ENCODE measurements at places on chromosomes 6 and 20.

GRCh38 chr20:19252451-19253120 is 40.1 kb downstream of the SLC24A3 start:
- no peak for DNase-seq

DNA sequence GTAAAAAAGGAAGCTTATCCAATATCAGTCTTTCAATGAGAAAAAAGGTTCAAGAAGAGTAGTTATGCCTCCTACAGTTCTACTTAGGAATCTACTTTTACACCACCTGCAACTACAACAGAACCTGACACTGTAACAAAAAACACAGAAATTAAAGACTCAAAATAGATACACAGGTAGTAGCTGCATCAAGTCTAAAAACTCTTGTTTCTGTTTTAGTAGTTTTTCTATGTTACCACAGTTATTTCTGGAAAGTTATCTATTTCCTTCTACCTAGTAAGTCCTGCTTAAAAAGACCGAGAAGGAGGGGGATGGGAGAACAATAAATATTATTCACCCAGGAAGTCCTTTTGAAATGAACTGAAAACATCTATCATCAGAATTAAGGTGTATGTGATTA is 52.5 kb downstream of the ATG5 start:
- no peak for DNase-seq

DNA sequence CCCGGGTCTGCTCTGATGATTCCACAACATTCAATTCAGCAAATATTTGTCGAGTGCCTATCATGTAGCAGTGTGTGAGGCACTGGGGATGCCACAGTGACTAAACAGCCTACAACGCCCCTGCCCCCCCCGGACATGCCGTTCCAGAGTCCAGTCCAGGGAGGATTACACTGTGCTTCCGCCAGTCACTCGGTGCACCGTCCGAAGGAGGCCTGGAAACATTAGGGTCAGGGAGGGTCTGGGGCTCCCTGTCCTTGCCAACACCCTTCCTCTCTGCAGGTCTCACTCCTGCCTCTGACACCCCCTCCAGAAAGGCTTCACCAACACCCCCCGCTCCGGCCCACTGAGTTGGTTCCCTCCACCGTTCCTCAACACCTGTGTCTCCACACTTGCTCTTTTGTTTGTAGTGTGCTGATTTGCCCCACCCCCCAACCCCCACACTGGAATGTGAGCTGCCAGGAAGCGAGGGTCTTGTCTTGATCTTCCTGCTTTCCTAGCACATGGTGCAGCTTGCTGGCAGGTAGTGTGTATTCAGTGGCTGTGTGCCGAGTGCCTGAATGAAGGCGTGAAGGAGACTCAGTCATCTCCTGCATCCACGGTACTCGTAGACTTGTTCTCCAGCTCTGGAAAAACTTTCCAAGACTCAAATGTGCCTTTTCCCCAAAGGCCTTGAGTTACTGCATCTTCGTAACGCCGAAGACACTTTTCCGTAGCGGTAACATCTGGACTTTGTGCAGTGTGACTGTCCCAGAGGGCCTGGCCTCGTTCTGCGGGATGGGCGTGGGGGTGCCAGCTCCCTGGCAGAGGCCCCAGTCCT is 150.4 kb downstream of the ZDHHC14 start:
- DNase-seq = no peak

DNA sequence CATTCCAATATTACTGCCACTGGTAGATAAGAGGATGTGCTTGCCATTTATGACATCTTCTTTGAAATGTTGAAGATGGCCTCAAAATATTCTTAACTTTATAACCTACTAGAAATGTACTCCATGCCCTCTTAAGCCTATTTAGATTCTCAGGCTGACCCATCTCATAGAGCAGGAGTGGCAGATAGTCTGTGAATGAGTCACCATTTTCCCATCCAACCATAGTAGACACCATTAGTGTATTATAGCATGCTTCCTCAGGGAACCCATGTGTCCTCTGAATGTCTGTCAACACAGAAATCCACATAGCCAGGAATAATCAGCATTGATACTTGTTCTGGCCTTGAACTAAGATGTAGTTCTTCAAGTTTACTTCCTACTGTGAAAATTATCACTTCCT is 150.2 kb downstream of the IMPG1 start:
- no peak for DNase-seq

All from NCI-H1105 treated with DMSO at 0.1 percent for 48 hours (cell line).